ENCODE measurements at places on chromosomes 5 and 9.

GRCh38 chr9:121197132-121197531, 4.5 kb downstream of the RAB14 start:
- no peak for DNase-seq

- DNase-seq, result peak; percentile 73
Observed at GRCh38 chr5:156498226-156498980, 171.4 kb downstream of the SGCD start.

DNA sequence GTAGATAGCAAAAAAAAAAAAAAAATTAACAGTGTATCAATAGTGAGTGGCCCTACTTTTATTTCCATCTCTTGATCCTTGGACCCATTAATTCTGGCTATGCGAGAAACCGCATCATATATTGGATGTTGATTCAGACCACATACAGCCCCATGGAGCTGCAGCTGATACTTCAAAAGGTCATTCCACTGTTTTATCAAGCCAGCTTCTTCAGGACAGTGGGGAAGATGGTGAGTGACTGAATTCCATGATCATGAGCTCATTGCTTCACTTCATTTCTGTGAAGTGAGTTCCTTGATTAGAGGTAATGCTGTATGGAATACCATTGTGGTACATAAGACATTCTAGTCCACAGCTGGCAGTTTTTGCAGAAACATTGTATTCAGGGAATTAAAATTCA, 222.9 kb upstream of the MEF2C start:
- peak; percentile 35 for DNase-seq

- DNase-seq, result no peak
Observed at GRCh38 chr5:7422316-7423106, 26.6 kb downstream of the ADCY2 start.

DNA sequence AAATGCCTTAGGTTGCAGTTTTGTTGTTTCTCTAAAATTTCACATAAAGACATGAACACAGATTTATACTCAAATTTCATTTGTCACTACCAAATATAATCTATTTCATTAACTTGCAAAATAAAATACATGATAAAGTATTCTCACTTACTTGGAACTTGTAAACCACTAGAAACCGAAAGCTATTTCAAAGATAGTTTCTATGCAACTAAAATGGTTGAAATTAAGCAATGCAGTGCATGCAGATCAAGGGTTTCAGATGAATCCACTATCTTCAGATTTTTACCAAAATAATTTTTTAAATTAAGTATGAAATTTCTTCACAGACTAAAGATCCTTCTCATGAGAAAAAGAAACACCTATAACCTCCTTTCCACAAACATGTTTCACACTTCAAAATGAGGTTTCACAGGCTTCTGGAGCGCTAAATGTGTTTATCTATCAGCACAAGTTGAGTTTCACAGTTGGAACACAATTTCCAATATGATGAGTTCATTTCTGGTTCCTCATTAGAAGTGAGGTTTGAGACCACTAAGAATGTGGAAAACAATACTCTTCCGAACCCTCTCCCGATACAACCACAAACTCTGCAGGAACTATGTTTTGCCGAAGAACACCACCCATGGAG, 63.9 kb downstream of the EPB41L4A start:
- no peak for DNase-seq

GRCh38 chr9:88533951-88534455, 975 bp upstream of the NXNL2 start:
- peak; percentile 59 for DNase-seq

DNA sequence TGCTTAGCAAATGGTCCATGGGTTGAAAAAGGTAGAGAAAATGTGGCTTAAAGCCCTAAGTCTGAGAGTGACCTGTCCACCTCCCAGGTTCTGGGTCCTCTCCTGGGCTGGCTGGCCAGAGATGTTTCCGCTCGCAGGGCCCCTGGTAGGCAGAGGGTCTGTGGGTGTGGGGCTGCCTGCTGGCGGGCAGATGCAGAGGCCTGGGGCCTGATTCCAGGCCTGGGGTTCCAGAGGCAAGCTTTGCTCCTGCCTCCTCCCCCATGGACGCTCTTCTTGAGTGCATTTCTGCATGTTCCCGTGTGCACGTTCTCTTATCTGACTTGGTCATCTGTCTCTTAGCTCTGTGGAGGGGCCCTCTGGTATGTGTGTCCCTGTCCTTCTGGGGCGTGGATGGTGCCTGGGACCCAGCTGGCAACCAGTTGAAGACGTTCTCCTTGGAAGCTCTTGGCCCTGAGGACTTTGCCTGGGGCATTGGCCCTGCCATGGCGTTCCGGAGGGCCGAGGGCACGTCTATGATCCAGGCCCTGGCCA, 3.8 kb downstream of the MIGA2 start:
- no peak for DNase-seq

GRCh38 chr9:92669527-92669889, 423 bp downstream of the IPPK start:
- DNase-seq, result no peak
